ENCODE measurements at places on chromosomes 1 and 21.

- DNase-seq = no peak
Measured at GRCh38 chr1:180280617-180281016, 50.6 kb downstream of the LHX4 start.

DNA sequence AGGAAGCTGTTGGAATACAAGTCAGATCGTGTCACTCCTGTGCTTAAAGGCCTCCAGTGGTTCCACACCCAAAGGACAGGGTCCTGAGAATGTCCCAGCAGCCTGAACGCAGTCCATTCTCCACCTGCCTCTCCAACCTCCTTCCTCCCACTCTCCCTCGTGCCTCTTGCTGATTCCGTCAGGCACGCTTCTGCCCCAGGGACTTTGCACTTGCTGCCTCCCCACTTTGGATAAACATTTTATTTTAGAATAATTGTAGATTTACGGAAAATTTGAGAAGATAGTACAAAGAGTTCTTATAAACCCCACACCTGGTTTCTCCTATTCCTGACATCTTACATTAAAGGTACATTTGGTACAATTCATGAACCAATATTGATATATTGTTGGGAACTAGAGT, 28.4 kb upstream of the LDLRAP1 start:
- DNase-seq = no peak

GRCh38 chr1:88111816-88112215, 572.3 kb upstream of the PKN2 start:
- DNase-seq = no peak

GRCh38 chr1:6954591-6954990, 169.3 kb downstream of the CAMTA1 start:
- no peak for DNase-seq

DNA sequence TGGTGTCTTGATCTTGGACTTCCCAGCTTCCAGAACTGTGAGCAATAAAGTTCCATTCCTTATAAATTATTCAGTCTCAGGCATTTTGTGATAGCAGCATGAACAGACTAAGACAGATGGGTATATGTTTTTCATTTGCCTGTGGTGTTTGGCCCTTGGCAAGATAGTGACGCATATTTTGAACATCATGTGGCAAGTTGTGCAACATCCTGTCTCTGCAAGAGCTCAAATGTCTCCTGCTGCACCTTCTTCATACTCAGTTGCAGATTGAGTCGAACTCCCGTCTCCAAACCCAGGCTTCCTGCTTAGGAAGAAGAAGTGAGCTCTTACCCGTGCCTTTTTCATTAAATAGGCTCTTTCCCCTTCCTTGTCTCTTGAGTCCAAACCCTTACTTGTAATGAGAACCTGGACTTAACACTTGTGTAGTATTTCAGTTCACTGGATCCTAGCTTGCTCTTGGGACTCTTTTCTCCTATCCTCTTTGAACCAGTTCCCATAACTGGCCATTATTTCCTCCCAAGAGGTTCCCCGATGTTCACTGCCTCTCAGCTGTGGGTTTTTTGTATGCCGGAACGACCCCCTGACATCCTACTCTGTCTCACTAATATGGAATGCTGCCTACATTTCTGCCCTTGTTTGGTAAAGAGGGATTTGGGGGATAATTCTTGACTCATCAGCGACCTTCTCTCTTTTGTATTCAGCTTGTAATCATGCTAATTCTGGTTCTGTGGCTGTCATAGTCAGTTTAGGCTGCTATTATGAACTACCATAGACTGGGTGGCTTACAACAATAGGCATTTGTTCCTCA, 125.0 kb upstream of the KCNK2 start:
- DNase-seq = no peak

DNA sequence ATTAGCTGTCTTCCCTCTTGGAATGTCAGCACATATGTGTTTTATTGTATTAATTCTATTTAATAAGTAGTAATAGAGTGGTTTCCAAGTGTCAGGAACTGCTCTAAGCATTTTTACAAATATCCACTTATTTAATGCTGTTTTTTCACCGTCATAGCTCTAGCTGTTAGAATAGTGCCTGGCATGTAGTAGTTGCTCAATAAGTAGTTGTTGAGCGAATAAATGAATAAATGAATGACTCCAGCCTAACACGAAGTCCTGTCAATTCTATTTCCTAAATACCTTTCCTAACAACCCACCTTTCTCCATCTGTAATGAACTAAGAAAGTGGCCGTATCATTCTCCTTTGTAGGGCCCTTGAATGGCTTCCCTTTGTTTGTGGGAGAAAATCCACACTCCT, 312.5 kb downstream of the DISC1 start:
- DNase-seq = no peak

- no peak for DNase-seq
Measured at GRCh38 chr1:224098007-224098406, 15.9 kb upstream of the FBXO28 start.

GRCh38 chr1:151737479-151737878, 16.2 kb downstream of the RIIAD1 start:
- DNase-seq = no peak

GRCh38 chr1:199170711-199171110, 531.9 kb downstream of the PTPRC start:
- DNase-seq = no peak

DNA sequence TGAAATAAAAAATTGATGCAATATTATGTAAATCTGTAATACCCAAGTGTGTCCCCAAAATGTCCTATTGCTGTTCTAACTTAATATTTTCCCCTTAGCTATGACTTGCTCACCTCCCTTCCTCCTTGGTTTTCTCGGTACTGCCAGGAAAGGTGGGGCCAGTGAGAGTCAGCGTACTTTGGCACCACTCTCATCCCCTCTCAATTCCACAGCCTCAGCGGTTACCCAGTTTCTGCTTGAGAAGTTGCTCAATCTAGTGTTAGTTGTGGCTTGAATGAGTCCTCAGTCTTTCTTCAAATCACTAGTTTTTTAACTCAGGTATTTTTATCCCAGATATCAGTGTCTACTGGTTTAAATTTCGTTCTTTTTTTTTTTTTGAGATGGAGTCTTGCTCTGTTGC, 32.3 kb downstream of the BCAS2 start:
- no peak for DNase-seq

DNA sequence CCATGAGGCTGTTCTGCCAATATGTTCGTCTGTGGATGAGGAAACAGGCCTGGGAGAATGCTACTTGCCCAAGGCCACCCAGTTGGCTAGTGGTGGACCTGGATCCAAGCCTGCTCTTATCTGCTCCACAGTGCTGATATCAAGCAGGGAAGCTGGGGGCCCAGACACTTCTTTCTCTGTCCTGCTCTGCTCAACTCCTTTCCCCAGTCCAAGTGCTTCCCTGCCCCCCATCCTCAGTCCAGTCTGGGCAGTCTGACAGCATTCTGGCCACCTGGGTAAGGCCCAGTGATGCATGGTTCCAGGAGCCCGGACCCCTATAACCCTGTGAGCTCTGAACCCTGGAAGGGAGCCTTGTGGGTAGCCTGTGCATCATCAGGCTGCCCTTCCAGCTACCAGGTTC, 4.2 kb upstream of the PAQR7 start:
- DNase-seq = no peak

DNA sequence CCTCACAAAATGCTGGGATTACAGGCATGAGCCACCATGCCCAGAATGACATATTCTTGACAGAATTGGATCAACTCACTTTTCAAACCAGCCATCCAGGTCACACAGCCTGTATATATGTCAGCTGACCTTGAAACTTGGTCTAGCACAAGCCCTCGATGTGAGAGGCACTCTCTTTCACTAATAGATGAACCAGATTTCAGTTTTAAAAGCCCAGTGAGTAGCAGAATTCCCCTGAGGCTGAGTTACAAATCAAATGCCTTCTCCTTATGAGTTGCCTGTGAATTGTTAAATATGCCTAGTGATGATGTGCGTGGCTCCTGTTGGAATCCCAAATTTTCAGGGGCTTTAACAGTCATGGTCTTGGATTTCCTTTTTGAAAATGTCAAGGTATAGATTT, 88.7 kb downstream of the CD247 start:
- DNase-seq = no peak

DNA sequence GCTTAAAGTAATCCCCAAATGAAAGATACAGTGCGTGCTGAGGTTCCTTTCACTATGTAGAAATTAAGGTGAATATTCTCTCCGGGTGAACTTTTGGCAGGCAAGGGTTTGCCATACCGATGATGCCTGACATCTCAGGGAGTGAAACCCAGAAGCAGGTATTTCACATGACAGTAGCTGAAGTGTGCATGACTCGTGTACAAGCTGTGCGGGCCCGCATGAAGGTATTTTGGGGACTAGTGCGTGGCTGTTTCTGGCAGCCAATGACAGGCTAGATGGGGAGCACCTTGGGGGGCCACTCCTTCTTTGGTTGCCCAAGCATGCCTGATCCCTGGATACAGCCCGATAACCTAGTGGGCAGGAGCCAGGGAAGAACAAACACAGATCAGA, 569.0 kb downstream of the SMYD3 start:
- DNase-seq = no peak

- DNase-seq = no peak
Measured at GRCh38 chr1:228456252-228457016, 30.7 kb upstream of the RNF187 start.

GRCh38 chr1:26575348-26575747, 45.8 kb downstream of the RPS6KA1 start:
- no peak for DNase-seq

- no peak for DNase-seq
Measured at GRCh38 chr1:32307324-32307723, 15.4 kb downstream of the HDAC1 start.

DNA sequence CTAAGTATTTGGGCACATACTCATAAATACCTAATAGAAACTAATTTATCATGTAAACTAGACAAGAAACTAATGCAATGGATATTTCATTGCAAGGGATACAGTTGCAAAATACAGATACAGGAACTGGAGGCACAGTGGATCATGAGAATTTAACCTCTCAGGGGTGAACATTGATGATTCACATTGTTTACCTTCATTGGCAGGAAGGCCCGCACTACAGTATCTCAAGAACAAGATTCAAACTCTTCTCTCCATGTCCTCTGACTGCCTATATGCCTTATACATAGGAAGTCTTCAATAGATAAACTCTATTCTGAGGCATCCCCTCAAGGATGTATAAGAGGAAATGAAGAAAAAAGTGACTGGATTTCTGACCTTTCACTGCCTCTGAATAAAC, 18.4 kb upstream of the PTBP2 start:
- DNase-seq = no peak

- no peak for DNase-seq
Measured at GRCh38 chr1:42876009-42876408, 29.6 kb downstream of the ZNF691 start.
